Renal cortex interstitium (tissue), 15 donors: ENCODE measurements at places on chromosomes 12 and 14.

DNA sequence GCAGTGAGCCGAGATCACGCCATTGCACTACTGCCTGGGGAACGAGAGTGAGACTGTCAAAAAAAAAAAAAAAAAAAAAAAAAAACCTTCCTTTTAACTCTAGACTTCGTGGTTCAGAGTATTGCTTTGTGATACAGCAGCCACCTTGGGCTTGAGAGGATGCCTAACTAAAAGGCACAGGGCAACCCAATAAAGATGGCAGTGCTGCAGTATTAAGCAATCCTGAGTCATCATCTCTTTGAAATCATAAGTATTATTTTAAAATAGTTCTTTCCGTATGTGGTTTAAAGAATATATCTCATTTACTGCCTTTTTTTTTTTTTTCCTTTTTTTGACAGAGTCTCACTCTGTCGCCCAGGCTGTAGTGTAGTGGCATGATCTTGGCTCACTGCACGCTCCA is 116.1 kb downstream of the PLEKHA5 start:
- DNase-seq = no peak

GRCh38 chr14:103427485-103428443 is 42.5 kb downstream of the MARK3 start:
- no peak for DNase-seq

- no peak for DNase-seq
These were observed 94.4 kb upstream of the PLEKHG7 start for GRCh38 chr12:92608151-92609091.

- no peak for DNase-seq
These were observed 19.6 kb upstream of the C12orf42 start for GRCh38 chr12:103515341-103515740.

DNA sequence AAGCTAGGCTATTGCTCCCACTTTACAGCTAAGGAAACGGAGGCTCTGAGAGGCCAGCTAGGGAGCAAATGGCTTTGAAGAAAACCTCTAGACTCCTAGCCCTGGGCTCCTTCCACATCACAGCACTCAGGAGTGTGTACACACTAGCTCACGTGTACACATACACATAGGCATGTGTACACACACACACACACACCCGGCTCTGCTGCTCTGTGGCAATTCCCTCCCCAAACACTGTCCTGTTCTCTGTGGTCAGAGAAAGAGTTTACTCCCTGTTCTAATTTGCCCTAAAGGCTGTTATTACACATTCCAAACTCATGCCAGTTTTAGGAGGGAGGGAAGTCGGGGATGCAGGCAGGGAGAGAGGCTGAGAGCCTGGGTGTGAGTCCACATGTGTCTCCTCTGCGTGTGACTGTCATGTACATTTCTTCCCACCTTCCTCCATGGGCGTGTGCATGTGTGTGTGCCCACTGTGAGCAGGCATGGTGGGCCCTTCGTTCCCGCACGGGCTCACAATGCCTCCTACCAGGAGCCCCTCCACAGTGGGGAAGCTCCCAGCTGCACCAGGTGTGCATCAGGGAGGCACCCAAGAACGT is 14.2 kb downstream of the TRPV4 start:
- no peak for DNase-seq

GRCh38 chr14:64444984-64445845 is 20.1 kb upstream of the AKAP5 start:
- no peak for DNase-seq
